ENCODE measurements at places on chromosomes 5 and 9.

DNA sequence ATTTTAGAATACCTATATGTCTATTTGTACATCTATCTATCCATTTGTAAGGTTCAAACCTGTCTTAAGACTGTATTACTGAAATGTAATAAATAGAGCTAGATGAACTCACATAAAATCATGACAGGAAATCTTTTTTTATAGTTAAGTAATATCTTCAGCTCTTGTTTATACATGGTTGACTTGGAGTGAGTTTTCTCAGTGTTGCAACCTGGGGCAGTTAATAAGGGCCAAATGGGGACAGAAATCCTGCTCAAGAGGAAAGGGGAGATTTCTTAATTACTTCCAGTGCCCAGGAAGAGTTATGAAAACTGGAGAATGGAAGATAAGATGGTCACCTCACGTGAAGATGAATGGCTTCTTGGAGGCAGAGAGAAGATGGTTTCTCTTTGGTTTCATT, 265.1 kb upstream of the FBXL7 start:
- no peak for DNase-seq

DNA sequence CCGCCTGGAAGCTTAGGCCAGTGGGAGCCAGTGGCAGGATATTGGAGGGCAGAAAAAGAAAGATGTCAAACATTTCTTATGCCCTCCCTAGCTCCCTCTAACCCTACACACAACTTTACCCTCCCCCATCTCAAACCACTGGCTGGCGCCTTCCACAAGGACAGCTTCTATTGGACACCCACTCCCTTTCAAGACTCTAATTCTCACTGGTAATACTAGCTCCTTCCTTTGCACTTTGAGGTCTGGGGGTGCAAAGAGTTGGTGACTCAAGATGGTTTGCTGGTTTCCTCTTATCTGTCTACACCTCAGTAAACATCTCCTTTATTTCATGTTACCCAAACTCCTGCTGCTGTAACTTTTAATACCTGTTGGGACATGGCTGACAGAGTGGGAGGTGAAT, 11.6 kb upstream of the ITGA1 start:
- peak; percentile 39 for DNase-seq

- no peak for DNase-seq
Measured at GRCh38 chr9:8822667-8823025, 1023.1 kb upstream of the DMAC1 start.

- no peak for DNase-seq
Measured at GRCh38 chr9:102950346-102950745, 44.8 kb upstream of the CYLC2 start.

- no peak for DNase-seq
Measured at GRCh38 chr5:130520211-130520610, 615.9 kb downstream of the CHSY3 start.

DNA sequence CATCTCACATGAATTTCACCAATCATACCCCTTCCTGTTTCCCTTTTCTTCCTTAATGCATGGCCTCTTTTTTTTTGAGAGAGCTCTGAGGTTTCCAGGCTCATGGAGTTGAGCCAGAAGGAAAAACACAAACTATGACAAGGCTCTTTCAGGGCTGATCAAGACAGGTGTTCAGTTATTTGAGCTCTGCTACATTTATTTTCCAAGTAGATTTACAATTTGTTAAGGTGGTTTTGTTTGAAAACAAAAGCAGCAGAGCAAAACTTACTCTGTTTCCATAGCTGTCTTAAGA, 62.4 kb upstream of the IL7R start:
- DNase-seq: no peak

GRCh38 chr5:177089825-177090641, 3.3 kb downstream of the FGFR4 start:
- DNase-seq: no peak

GRCh38 chr5:179771311-179771895, 22.4 kb upstream of the LTC4S start:
- no peak for DNase-seq

GRCh38 chr5:61802456-61802855, 470.4 kb downstream of the ZSWIM6 start:
- no peak for DNase-seq

DNA sequence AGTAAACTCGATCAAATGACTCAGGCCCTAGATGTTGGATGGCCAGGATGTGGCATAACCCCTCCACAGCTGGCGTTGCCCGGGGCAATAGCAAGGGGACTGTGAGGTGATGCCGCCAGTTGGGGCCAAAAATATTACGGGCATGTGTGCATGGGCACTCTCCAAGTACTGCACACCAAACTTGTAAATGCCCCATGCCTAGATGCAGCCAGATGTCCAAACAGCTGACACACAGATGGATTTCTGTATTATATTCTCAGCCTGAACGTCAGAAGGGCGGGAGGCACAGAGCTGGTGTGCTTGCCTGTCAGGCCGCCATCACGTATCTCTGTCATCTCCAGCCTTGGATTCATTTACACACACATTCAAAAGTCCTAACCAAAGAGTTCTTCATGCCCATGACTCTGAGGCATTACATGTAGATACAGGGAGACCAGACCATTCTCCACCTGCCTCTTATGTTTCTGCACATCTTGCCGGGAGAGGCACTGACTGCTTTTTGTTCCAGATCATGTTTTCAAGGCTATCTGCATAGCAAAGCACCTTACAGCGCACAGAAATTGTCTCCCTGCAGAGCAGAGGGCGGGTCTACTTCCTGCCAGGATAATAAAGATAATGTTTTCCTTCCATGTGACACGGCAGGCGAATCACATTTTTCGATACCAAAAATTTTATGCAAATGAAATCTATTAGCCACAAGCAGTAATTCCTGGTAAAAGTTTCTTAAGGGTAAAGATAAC, 200.9 kb upstream of the ADAMTS16 start:
- DNase-seq: no peak

DNA sequence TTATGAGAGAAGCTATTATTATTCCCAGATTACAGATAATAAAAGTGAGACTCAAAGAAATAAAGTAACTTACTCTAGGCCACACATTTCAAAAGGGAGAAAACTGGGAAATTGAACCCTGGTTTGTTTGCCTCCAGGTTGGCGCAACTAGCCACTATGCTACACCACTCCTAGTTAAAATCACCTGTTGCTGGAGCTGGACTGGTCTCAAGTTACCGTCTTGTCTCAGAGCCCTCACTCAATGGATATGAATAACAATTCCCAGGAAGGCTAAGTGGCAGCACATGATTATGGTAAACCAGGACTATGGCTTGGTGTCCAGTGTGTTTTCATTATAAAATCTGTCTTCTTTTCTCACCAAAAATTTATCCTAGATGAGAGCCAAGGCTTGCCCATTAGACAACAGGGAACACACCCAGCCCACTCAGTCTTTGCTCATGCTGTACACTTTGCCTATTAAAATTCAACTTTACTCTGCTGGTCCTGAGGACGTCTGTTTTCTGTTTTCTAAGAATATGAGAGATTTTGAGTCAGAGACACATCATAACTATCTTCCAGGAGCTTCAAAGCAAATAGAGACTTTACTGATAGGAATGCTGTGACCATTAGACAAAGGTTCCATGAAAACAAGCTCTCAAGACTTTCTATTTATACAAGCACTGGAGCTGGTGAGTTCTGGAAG, 58.1 kb downstream of the ADRB2 start:
- DNase-seq: no peak

GRCh38 chr5:157106630-157107461, 2.0 kb downstream of the HAVCR2 start:
- DNase-seq: no peak

- no peak for DNase-seq
Measured at GRCh38 chr5:66812291-66812690, 216.1 kb downstream of the MAST4 start.

DNA sequence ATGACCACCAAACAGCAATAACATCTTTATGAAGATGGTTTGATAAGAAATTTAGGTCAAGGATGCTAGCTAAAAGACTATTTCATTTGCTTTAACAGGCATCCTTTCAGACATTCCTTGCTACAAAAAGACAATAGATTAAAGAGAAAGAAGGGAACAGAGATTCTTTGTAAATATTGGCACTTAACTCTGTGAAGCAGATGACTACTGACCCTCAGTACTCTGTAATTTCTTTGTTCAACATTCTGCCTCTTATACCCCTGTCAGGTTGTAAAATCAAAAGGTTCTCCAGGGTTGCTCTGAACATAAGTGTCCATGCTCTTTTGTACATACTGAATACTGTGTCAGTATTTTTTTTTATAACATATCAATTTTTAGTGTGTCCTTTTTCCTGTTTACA, 610.6 kb upstream of the GRAMD2B start:
- no peak for DNase-seq

DNA sequence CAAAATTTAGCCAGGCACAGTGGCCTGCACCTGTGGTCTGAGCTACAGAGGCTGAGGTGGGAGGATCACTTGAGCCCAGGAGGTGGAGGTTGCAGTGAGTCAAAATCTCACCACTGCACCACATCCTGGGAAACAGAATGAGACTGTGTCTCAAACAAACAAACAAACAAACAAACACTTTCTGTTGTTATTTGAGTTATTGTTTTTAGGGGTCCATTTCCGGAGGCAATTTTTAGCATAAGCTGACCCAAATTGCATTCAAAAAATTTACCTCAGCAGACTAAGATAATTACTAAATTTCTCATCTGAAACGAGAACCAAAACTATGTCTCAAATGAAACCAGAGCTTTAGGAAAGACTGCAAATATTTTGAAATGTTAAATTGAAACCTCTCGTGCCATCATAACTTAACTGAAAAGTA, 1485.1 kb downstream of the EFNA5 start:
- no peak for DNase-seq

DNA sequence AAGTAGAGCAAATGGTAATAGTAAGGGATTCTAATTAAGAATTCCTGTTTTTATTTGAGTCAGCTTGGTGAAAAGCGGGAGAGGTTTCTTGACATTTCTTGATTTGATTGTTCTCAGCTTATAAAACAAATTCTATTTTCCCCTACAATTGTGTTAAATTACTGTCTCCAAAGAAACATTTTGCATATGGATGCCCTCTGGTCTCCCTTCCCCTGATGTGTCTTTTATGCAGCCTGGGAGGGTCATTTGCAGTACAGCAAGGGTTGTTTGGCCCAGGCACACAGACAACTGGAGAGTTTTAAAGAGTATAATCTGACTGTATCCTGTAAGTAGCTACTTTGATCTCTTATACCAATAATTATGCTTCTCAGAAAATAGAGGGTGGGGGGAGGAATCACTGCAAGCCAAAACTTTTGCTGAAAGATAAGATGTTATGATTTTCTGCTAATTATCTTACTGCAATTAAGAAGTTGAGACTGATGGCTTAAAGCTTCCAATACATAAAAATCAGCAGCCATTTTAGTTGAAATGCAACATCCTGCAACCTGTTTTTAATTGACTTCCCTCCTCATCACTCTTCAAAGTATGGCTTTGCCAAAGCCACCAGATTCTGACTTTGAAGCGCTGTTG, 204.1 kb upstream of the SEMA6A start:
- no peak for DNase-seq

- no peak for DNase-seq
Measured at GRCh38 chr9:136944212-136944518, 373 bp downstream of the FBXW5 start.

- DNase-seq: no peak
Measured at GRCh38 chr5:144788556-144788955, 617.9 kb downstream of the KCTD16 start.

DNA sequence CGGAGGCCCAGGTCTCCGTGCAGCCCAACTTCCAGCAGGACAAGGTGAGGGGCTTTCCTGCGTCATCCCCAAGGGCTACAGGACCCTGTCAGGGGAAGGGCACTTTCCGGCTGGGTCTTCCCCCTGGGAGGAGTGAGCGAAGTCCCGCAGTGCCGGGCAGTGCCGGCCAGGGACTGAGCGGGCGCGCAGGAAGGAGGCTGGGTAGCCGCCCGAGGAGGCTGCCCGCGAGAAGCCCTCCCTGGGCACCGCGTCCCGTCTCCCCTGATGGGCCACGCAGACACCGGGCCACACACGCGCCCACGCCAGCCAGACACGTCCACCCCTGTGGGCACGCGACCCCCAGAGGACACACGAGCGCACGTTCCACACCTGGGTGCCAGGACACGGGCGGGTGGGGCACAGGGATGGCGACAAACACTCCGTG, 357 bp downstream of the PTGDS start:
- no peak for DNase-seq

DNA sequence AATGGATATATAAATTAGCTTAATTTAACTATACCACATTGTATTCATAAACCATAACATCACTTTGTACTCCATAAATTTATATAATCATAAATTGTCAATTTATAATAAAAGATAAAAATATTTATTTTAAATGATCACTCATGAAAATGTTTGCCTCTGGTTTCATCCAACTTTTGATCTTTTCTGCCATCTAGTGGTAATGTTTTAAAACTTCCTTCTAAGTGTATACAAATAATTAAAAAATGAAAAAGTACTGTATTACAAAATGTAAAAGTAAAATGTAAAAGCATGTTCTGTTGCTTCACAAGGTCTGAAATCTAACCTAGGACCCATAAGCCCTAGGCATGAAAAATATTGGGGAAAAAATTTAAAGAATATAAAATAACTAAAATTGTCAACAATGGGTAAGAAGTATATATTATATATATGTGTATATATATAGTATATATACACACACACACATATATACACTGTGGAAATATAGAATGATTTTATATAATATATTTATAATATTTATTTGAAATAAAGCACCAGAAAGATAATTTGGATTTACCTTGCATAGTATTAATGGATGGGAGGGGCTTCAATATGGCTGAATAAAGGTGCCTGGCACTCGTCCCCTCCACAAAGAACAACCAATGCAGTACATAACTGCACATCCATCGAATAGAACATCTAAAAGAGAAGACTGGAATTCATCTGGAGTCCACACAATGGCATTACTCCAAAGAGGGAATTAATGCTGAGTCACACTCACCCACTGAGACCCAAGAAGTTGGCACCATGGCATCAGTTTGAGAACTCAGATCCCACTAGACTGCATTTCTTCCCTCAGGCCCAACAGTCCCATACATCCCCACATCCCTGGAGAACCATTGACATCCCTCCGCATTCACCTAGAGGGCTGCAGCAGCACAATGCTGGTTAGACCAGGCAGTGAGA, 32.5 kb downstream of the ANXA1 start:
- DNase-seq: no peak

GRCh38 chr5:137453483-137454080, 45.5 kb downstream of the SPOCK1 start:
- no peak for DNase-seq

DNA sequence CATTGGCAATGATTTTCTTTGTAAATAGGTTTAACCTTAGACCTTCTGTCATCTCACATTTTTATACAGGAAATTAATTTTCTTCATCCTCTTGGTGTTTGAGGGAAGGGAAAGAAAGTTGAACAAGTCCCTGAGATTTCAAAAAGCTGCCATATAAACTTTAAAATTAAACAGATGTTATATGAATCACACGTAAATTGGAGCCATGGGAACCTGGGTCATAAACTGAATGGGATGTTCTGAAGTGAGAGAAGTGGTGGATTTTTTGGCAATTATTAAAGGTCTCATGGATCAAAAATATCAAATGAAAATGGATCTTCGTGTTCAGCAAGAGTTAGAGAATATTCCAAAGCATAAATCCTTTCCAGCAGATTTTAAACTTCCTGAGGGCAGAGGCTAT, 242.2 kb downstream of the DMRT2 start:
- no peak for DNase-seq

GRCh38 chr5:120139039-120139438, 325.1 kb upstream of the PRR16 start:
- no peak for DNase-seq

Measured in activated T-helper 1 cell treated with anti-CD3 and anti-CD28 coated beads, Interleukin-12 subunit alpha, Interleukin-12 subunit beta, Interleukin-2, Interleukin-4 antibody, amounts not matched to agents 30 ng/mL and 10 ng/mL and 1 ng/mL, durations not matched to agents 14 hours and 24 hours and 36 hours (primary cell).